Activated CD4-positive, alpha-beta memory T cell treated with anti-CD3 and anti-CD28 coated beads, Interleukin-2, amount 10 ng/mL, durations not matched to agents 7 days and 5 days (primary cell): ENCODE measurements at places on chromosomes 5 and 9.

GRCh38 chr5:112440031-112440430 is 21.0 kb upstream of the EPB41L4A start:
- DNase-seq: no peak

- DNase-seq: no peak
Measured at GRCh38 chr5:9251379-9251980, 294.4 kb downstream of the SEMA5A start.

- no peak for DNase-seq
Measured at GRCh38 chr5:54230936-54231685, 79.3 kb downstream of the ARL15 start.

- DNase-seq: no peak
Measured at GRCh38 chr9:88814577-88814976, 176.7 kb upstream of the S1PR3 start.

DNA sequence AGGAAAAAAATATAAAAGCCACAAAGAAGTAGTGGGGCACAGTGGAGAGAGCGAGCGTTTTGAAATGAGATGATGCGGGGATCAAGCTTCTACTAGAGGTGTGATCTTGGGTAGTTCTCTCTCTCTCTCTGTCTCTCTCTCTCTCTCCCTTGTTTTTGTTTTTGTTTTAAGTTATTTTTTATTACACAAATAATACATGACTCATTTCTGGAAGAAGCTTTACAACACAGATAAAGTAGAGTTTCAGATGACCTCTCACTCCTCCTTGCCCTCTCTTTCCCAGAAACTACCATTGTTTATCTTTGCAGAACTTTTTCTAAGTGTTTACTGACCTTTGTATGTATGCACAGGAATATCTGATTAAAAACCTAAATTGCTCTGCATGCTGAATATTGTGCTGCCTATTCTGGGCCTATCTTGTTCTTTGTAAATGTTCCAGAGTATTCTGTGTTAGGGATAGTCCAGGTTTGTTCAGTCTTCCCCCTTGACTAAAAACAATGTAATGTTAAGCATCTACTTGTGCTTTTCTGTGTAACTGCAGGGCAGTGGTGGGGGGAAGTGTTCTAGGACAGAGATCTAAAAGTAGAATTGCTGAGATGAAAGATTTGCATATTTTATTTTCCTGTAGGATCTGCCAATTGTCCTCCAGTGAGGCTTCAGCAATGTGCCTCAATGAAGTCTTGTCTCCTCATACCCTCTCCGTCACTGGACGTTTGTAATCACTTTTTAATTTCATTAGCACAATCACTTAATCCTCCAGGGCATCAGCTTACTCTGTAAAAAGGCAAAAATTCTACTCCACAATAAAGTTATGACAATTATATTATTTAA is 52.0 kb downstream of the FYB1 start:
- DNase-seq: no peak

DNA sequence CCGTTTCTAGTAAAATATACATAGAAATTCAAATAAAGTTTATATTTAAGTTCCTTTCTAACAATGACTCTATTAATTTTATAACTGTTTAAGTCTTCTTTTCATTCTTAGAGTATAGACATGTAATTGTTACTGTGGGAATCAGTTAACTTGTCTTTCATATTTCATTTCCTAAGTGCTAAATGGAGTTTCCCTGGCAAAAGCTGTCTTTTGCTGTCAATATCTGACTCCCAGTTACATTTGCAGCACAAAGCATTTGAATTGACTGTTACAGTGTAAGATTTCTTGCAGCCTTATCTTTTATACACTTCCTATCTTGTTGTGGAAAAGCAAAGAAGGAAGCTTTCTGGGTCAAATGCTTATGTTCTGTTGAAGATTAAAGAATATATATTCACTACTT is 1026.3 kb downstream of the CDH9 start:
- DNase-seq: no peak

DNA sequence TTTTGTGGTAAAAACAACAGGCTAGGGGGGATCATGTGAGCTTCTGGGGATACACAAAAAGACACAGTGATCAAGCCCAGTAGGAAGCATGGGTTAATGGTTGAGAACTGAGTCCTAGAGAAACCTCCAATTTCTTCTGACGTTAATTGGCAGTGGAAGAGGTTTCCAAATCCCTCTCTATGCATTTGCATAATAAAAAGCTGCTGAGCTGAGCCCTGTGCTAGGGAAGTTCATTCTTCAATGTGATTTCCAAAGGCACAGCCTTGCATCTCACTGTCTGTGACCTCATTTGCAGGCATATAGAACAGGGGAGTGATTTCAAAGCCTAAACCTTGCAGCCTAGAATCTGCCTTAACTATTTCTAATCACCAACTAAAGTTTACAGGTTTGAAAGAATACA is 812 bp downstream of the DNAH5 start:
- no peak for DNase-seq

DNA sequence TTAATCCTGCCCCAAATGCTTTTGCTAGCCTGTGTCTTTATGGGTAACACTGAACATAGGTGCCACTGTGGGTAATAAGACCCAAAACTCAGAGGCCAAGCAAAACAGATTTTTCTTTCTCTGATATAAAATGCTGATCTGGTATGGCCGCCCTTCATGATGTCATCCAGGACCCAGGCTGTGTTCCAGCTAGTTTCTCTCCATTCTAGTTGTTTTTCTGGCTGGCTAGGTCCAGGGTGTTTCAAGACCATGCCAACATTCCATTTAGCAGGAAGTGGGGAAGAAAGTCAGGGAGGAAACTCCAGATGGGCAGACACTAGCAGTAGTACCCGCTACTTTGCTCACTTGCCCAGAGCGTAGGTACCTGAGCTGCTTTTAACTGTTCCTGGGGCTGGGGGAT is 183.9 kb upstream of the OTULINL start:
- DNase-seq: no peak

GRCh38 chr5:99243111-99243510 is 314.3 kb upstream of the CHD1 start:
- no peak for DNase-seq

DNA sequence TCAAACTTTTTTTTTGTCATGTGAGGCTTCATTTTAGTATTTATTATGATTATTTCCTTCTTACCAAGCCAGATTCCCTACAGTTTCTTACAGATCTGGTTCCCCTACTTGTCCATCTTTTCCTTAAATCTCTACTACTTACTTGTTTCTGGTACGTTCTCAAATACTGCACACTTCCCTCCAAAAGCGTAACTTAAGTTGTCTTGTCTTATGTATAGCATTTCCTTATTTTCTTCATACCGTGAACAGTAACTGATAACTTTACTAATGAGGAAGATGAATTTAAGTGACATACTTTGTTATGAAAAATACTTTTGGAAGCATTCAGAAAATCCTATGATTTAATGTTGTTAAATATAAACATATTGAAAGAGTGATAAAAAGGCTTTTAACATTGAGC is 67.3 kb downstream of the PARP8 start:
- DNase-seq: no peak

GRCh38 chr5:80125962-80126480 is 90.9 kb downstream of the THBS4 start:
- no peak for DNase-seq

DNA sequence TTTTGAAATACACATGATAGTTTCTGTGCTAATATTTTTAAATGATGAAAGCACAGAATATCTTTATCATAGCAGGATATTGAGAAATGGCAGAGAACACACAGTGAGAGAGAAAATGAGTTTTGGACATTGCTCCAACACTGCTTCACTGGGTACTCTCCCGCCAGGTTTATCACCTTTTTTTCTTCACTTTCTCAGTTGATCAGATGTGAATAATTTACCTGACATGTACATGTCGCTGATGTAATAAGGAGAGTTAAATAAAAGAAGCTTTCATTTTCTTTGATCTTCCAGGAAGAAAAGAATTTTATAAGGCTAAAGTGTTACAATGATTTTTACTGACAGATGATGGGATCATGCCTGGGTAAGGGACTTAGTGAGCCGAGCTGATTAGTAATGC is 134.5 kb downstream of the ALDH1A1 start:
- no peak for DNase-seq

GRCh38 chr9:20729523-20729922 is 45.5 kb downstream of the FOCAD start:
- no peak for DNase-seq

GRCh38 chr9:129889941-129890717 is 54.9 kb downstream of the USP20 start:
- DNase-seq: peak; percentile 86

DNA sequence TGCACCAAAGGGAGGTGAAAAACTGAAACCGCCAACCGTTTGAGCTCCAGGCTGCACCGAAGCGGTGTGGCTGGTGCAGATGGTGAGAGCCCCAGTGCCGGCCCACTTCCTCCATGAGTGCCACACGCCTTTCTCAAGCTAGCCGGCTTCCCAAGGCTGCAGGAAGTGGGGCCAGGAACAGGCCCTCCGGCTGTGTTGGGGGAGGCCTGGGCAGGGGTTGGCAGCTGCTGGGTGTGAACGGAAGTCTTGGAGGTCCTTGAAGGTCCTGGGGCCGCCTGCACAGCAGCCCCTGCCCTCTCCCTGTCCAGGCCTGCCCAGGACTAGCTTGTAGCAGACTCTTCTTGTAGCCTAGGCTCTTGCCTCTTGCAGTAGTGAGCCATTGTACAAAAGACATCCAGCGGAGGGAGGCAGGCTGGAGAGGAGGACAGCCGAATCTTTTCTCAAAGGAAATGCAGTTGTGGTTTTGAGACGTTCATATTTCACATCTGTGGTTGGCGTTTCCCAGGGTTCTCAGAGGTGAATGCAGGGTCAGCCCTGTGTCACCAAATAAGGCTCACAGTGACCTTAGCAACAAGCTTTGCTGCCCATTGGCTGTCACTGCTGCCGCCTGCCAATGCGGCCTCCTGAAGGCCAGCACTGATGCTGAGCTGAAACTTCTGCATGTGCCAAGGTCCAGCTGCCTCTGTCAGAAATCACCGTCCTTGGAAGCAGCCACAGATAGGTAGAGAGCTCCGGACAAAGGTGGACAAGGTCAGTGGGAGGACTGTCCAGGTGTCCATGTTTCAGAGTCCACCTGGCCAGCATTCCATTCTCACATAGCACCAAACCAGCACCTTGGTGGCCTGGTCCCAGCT is 23.9 kb downstream of the IRF1 start:
- peak; percentile 88 for DNase-seq

- no peak for DNase-seq
Measured at GRCh38 chr5:40447438-40447837, 232.3 kb upstream of the PTGER4 start.

- DNase-seq: no peak
Measured at GRCh38 chr5:153816870-153817269, 221.8 kb downstream of the FAM114A2 start.

GRCh38 chr5:139571966-139572365 is 10.8 kb downstream of the UBE2D2 start:
- no peak for DNase-seq

GRCh38 chr9:133818444-133818843 is 80.3 kb upstream of the SARDH start:
- DNase-seq: no peak

DNA sequence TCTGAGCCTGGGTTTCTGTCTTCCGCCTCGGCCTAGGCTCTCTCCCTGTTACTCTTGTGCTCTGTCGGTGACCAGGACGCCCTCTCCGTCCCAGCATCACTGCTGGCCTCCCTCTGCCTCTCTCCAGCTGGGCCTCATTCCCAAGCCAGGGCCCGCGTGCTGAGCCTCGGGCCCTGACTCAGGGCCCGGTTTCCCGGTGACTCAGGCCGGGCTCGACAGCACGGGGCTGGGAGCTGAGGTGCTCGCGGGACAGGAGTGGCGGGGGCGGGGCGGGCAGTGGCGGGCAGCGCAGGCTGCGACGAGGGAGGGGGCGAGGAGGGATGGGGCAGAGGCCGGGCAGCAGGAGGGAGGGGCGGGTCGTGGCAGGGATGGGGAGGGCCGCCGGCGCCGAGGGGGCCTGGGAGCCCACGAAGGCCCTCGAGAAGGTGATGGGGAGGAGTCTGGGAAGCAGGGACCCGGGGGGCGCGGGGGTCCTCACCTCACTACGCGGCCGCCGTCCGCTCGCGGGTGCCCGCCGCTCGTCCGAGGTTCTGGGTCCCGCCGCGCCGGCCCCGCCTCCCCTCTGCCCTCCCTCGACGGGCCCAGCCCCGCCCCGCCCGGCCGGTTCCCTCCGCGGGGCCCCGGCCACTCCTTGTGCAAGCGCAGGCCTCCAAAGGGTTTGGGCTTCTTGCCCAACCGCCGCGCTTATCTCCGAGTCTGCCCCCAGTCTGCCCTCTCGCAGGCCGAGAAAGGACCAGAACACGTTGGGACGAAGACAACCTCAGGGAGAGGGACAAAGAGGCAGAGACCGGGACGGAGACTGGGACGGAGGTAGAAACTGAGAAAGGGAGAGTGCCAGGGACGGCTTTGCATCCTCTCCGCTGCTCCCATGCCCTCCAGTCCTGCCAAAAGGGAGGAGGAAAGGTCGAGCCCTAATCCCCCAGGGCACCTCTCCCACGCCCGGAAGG is at the start of gene ARAP3:
TSS of gene ARAP3 (minus strand) at position 536 of the 947 bp plus-strand sequence. CDS start 1,744 bp downstream, outside the sequence.
- DNase-seq: peak; percentile 54

GRCh38 chr5:75948438-75948837 is 134.7 kb upstream of the SV2C start:
- no peak for DNase-seq

GRCh38 chr9:121298689-121299466 is 30.9 kb downstream of the GSN start:
- no peak for DNase-seq

GRCh38 chr5:30693326-30693725 is 500.2 kb upstream of the CDH6 start:
- no peak for DNase-seq

GRCh38 chr9:3498691-3499090 is 27.1 kb downstream of the RFX3 start:
- no peak for DNase-seq

GRCh38 chr5:66796305-66797292 is 200.4 kb downstream of the MAST4 start:
- DNase-seq: no peak

DNA sequence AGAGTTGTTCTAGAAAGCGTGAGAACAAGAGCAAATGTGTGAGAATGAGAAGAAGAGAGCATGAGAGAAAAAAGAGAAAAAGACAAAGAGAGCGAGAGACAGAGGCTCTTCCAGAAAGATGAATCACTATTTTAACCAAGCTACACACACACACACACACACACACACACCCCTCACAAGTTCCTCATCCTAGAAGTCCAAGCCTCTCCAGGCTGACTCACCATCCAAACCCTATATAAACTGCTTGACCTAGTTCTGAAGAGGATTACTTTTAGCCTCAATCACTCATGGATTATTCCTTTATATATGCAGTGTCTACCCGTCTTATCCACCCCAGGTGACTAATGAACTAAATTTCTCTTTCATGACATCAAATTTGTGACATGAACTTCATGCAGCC is 37.6 kb downstream of the C9orf57 start:
- DNase-seq: no peak

DNA sequence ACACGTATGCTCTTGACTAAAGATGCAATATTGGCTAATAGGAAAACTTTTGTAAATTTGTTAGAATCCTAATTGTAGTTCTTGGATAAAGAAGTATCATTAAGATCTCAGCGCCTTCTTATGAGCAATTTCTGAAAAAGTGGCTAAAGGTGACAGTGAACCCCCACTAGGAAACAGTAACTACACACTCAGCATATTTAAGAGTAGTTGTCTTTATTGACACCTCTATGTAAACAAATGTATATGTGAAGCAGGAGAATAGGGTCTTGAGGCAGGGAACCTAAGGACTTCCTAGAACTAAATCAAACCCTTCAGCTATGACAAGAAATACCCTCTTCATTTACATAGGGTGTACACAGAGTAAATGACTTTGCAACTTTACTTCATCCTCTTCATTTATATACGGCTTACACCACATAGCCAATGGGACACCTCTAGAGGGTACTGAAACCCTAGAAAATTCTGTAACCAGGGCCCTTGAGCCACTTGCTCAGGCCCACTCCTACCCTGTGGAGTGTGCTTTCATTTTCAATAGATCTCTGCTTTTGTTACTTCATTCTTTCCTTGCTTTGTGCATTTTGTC is 2.8 kb downstream of the NIPSNAP3A start:
- no peak for DNase-seq
